ENCODE measurements at places on chromosomes 5 and 9.

DNA sequence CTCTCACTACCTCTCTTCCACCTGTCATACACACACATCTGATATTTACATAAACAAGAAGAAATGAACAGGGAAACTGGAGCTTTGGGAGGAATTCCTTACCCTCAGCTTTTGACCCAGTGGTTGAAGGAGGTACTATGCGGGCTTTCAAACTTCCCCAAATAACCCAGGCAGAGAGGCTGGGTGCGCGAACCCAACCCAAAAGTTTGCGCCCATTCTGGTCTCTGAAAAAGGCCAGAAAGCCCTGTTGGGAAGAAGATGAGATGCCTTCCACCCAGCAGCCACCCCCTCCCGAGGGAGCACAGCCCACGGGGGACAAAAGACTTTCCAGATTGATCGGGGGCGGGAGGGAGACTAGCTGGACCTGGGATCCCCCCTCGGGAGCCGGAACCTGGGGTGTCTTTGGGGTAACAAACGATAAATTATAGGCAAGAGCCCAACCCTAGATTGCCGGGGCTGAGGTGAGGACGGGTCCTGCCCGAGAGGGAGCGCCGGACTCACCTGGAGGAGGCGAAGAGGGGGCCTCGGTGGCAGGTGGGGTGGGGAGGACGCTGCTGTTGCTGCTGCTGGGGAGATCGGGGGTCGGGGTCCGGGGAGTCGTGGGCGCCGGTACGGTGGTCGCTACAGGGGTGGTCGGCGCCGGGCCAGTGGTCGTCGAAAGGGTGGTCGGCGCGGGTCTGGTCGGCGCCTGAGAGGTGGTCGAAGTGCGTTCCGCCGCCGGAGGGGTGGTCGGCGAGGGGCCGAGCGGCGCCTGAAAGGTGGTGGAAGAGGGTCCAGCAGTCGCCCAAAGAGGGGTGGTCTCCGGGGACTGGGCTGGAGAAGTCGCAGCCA lies 798 bp downstream of the MEGF9 start:
- DNase-seq = no peak

DNA sequence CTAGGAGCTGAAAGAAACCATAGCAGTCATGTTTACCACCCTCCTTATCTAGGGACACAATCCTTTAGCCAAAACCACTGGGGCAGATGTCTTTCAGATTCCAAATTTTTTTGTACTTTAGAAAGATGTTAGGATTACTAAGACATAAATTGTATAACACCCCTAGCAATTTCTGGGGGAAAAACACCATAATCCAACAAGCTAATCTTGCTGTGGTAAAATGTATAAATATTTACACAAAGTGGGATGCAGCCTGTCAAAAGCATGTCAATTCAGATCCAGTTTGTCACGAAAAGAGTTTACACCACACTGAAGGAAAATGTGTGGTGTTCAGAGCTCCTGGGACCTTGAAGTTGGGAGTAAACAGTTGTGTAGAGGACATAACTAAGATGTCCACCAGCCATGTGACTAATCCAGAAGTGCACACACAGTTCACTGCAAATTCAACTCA lies 274.3 kb downstream of the ADAMTSL1 start:
- no peak for DNase-seq

- no peak for DNase-seq
Observed at GRCh38 chr9:121368745-121369144, 1.3 kb downstream of the STOM start.

DNA sequence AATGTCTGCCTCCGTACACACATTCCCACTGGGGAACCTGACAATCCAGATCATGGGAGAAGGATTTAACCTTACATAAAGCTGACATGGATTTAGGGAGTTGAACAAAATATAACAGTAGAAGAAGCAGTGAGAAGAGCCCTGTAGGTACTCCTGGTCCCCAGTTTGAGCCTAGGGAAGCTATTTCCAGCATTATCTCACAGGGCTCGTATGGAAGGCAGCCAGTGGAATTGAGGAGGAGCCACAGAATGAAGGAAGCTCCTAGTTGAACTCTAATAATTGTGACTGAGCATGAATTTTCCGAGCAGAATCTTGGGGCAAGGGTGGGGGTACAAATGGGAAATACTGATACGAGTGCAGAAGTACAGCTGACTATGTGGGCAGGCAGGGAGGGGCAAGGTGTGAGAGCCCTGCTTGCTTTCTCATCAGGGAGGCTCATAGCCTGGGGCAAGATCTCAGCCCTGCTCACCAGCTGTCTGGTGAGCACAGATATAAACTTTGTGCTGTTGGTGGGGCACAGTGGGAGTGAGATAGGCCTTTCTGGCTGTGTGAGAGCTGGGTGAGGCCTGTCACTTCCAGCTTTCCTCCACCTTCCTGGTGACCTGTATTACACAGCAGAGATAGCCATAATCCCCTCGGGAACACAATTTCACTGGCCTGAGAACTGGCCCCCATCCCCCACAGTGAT lies 290.7 kb upstream of the IL12B start:
- DNase-seq = no peak

DNA sequence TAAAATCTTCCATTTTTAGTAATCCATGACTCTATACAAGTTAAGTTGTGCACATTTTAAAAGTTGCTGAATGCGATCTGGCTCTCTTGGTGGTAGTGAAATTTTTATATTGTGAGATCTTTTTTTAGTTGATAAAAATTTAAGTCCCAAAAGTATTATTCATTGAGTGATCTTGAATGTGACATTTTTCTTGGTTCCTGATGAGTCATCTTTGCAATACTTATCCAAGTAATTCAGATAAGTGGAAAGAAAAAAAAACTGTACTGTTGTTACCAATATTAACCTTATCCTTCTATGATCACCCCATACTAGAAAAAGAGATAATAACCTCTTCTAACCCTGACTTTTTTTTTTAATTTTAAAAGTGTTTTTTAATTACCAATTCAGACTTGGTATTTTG lies 601.3 kb downstream of the PSAT1 start:
- no peak for DNase-seq

GRCh38 chr9:106356924-106357323 lies 506.0 kb upstream of the ZNF462 start:
- DNase-seq = no peak

DNA sequence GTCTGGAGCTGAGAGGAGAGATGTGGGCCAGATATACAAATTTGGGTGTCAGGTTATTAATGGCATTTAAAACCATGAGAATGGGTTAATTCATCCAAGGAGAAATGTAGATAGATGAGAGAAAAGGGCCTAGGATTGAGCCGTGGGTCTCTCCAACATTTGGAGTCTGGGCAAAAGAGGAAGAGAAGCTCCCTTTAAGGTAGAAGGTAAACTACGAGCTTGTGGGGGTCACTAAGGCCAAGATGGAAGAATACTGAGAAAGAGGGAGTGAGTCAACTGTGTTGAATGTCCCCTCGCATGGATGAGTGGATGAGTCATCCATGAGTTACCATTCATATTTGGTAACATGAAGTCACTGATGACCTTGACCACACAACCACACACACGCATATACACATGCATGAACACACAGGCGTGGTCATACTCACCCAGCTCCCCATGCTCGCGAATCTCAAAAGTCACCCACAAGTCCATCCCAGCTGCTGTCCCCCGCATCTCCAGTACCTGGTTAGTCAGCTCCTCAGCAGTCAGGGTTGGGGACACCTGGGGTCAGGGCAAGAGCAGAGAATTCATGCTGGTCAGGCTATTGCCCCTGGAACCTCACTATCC lies 6.8 kb upstream of the FCHSD1 start:
- DNase-seq = no peak

DNA sequence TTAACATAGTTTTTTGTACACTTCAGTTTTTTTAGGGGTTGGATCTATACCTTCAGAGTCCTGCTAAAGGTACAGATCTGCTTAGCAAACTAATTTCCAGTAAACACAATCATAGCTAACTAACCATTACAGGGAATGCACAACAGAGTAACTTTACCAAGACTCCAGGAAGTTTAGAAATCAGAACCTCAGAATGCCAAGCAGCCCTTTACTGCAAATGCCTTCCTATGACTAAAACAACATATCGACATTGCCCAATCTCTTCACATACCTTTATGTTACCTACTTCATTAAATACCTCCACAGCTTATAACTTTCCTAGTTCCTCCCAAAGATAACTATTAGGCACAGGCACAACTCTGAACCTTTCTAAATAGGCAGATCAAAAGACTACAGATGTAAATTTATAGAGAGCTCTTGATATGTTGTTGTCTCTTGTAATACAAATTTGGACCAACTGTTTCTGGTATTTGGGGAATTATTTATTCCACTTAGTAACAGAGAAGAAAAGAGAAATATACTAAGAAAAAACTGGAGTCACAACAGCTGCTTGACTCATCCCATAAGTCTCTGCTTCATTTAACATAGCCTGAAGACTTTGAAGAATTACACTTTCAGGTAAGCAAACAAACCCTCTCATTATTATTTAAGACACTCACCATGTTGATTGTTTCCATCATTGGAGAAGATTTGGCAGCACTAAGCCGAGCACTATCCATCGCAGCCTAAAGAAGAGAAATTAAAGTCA lies 46.0 kb upstream of the OR2K2 start:
- DNase-seq = no peak

- no peak for DNase-seq
Observed at GRCh38 chr5:154517181-154517580, 39.2 kb upstream of the HAND1 start.

DNA sequence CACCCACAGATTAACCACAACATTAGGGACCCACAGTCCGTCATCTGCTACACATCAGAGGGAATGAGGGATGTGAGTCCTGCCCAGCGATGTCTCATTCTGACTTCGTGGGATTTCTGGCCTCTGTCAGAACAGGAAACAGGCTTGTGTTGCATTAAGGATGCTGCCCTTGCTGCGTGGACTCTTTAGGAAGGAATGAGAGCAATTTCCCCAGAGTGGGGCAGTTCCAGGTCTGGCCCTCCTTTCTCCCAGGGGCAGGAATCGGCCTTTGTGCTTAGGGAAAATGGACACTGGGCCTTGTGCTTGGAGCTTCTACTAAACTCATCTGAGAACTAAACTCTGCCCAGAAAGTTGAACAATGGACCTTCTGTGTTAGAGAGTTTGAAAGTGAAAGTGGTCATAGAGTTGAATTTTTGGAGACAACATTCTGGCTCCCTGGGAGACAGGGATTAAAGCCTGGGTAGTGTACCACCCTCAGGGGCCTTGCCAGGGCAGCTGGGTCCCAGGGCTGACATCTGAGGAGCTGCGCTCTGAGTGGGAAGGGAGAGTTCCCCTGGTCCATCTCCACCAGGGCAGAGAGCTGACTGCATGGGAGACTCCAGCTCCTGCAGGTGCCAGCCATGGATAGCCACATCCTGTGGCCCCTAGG lies 37.8 kb upstream of the S1PR3 start:
- DNase-seq = peak; percentile 45

DNA sequence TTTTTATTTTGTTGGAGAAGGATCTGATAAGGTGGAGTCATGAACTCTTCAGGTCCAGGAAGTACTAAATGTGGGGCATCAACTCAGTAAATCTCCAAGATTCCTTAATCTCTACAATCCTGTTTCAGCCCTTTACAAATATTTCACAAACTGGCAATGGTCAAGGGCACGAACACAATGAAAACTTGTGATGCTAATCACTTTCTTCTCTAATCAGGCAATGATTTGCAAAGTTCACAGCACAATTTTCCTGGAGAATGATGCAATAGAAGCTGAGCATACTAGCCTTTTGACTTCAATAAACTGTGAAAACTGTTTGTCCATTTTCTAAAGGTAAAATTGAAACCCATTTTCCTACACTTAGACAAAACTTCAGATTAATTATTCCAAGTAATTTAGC lies 16.9 kb downstream of the GDF9 start:
- no peak for DNase-seq

DNA sequence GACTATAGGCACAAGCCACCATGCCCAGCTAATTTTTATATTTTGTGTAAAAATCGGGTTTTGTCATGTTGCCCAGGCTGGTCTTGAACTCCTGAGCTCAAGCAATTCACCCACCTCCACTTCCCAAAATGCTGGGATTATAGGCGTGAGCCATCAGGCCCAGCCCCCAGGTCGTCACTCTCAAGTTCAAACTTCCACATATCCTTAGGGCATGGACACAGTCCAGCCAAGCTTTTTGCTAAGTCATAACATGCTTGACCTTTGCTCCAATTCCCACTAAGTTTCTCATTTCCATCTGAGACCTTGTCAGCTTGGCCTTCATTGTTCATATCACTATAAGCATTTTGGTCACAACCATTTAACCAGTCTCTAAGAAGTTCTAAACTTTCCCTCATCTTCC lies 43.9 kb upstream of the ARAP3 start:
- DNase-seq = no peak

DNA sequence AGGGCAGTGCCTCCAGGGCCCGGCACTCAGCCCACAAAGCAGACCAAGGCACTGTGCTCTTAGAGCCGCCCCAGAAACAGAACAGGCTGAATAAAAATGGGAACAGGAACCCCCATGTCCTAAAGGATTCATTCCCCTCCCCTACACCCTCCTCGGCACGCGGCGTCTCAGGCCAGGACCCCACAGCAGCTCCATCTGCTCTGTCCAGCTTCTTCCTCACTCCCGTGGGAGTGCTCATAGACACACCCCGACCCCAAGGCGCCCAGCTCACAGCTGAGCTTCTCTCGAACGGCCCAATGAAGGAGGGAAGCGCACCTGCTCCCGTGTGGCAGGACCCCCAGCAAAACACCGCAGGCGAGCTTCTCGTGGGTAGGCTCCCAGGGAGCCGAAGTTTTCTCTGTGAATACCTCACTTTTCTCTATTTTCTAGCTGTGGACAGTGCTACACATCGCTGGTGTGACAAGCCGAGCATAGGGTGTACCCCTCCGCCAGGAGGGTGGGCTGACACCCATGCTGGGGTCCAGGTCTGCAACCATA lies 15.4 kb upstream of the QSOX2 start:
- no peak for DNase-seq

GRCh38 chr9:37332578-37332977 lies 89.9 kb upstream of the GRHPR start:
- DNase-seq = no peak

DNA sequence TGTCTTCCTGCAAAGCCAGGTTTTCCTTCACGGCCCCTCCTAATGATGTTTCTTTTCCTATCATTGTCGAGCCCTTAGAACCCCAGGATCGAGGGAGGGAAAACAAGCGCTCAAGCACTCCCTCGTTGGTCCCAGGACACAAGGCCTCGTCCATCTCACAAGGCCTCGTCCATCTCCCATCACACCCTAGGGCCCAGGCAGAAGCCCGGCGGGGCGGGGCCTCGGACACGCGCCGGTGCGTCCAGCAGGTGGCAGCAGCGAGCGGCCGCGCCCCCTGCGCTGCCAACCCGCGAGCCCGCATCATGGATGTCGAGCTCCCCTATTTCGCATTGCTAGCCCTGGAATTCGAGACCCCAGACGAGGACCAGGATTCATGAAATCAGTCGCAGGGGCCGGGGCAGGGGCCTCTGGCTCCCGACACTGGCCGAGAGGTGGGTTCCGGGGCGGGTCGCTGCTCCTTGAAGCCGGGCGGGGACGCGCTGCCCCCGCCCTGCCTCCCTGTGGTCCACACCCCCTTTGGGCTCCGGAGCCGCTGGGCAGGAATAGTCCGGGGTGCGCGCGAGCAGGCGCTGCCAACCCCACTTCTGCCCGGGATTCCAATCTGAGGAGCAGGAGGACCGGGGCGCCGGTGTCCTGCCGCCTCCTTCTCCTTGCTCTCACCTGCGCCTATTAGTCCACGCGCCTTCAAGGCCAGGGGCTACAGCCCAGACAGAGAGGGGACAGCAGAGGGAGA lies at the start of gene ABLIM3:
Gene ABLIM3 (plus strand): TSS at position 270 of the 733 bp plus-strand sequence. CDS start 603 bp downstream, outside the sequence.
- DNase-seq = no peak

GRCh38 chr9:123965801-123966686 lies 36.1 kb upstream of the DENND1A start:
- no peak for DNase-seq

- no peak for DNase-seq
Observed at GRCh38 chr5:107557051-107557658, 113.6 kb downstream of the EFNA5 start.

- no peak for DNase-seq
Observed at GRCh38 chr9:88071331-88071730, 66.9 kb downstream of the SPATA31C2 start.

All from GM04503 (cell line).